Pulmonary artery endothelial cell (primary cell): ENCODE measurements at places on chromosomes 1 and 21.

DNA sequence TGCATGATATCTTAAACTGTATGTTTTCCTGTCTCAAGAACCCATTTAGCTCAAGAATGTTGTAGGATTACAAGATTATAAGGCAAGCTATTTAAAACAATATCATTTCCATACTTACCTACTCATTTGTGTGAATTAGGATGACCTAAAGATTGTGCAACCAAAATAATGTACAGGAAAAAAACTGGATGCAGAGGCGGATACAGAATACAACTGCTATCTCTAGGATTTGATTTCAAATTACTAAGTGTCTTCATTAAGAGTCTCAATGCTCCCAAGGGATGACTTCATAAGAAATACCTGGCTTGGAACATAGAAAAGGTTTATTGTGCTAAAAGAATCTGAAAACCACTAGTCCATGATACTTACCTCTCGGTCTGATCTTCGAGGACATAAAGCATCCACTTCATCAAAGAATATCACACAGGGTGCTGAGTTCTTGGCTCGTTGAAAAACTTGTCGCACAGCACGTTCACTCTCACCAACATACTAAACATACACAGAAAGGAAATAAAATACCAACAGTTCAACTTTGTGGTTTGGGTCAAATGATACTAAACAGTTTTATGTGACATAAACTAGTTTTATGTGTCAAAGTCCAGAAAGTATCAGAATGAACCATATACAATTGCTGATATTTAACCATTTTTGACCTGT lies 54.9 kb downstream of the NVL start:
- DNase-seq = no peak

GRCh38 chr1:34685225-34685624 lies 69.6 kb upstream of the GJB5 start:
- no peak for DNase-seq

DNA sequence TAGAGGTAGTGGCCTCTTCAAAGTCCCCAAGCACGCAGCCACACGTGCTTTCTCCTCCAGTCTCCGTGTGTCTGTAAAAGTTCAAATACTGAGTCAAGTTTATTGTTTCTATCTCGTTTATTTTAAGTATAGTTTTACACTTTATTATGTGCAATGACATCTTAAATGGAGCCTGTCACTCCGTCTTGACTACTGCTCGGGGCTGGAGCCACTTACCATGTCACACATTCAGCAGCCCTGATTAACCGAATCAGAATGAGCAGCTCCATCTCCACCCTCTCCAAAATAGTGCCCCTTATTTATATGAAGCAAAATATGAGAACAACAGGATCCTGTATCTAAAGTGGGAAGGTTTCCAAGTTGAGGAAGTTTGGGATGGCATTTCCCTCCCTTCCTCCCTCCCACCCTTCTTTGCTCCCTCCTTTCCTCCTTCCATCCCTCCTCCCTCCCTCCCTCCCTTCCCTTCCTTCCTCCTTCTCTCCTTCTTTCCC lies 201.0 kb downstream of the PBX1 start:
- no peak for DNase-seq

DNA sequence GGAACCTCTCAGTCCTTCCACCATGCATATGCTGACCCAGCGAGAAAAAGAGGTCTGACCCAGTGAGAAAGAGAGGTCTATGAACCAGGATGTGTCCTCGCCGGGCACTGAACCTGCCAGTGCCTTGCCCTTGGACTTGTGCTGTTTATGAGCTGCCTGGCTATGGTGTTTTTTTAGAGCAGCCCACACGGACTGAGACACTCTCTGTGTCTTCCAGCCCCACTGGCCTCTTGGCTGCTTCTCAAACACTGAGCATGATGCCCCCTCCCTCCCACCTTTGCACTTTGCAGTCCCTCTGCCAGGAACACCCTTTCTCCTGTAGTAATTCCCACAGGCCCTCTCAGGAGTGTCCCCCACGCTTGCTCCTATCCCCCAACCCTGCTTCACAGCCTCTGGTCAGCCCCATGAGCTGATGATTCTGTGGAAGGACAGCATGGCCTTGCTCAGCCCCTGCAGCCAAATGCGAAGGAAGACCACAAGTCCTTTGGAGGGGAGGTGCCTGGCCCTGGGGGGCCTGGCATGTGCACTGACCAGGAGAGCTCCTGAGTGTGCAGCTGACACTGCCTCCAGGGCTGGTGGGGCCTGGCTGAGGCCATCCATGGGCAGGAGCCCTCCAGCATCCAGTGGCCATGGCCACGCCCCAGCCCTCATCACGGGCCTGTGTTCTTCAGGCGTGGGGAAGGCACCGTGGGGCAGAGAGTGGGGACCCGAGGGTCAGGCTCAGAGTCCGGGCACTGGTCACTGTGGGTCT lies 23.8 kb downstream of the WNT3A start:
- DNase-seq = no peak

GRCh38 chr1:39631361-39632322 lies 7.8 kb downstream of the HEYL start:
- no peak for DNase-seq

- DNase-seq = no peak
Measured at GRCh38 chr1:23657659-23658275, 33.8 kb upstream of the RPL11 start.

GRCh38 chr1:6006882-6007281 lies 14.7 kb upstream of the NPHP4 start:
- DNase-seq = no peak

DNA sequence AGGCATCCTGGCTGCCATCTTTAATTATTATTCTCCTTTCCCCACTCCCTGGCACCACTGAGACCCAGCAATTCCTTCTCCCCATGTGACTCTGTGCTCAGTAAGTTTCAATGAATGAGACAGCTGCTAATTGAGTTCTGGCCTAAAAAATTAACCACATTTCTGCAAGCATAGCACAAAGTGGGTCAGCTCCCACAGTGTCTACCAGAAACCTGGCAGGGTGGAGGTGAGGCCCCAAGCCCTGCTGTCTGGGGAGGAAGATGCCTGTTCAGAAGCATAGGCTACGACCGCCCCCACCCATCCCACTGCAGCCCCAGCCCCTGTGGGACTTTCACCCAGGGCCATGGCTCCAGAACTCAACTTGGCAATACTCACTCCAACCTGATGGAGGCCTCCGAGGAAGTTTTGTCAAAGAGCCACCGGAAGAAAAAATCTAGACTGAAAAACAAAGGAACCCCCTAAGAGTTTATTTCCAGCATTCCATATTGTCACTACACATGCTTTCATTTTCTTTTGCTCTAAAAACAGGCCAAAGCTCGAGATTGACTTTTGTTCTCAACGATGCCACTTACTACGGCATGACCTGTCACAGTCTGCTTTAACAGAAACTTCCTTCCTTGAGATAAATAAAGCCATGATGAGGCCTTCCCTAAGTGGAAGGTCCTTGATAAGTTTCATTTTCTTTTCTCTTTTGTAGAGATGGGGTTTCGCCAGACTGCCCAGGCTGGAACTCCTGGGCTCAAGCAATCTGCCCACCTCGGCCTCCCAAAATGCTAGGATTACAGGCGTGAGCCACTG lies 26.5 kb downstream of the TMEM63A start:
- DNase-seq = no peak

GRCh38 chr1:68485431-68486022 lies 11.4 kb downstream of the DEPDC1 start:
- DNase-seq = no peak

DNA sequence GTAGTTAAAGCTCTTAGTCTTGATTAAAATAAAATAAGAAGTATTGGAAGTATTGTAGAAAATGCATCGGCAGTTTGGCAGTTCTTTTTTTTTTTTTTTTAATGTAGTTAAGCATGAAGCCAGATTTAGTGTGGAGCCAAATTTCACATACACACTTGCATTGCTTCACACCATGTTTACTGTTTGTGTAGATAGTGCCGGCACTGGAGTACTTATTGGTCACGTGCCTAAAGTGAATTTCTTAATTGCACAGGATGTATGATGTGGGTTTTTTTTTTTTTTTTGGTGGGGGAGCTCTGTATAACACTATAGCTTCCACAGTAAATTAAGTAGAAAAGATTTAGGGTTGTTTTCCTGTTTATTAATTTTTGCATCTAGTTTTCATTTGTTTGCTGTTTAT lies 21.2 kb upstream of the TMEM61 start:
- no peak for DNase-seq

DNA sequence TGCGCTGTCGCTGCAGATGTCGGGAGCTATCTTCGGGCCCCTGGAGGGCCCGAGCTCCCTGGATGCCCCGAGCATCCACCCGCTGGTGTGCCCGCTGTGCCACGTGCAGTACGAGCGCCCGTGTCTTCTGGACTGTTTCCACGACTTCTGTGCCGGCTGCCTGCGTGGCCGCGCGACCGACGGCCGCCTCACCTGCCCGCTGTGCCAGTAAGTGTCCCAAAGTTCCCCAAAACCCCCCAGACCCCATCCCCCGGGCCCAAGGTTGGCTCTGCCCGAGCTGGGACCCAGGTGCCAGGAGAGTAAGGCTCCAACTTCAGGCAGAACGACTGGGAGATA lies 569 bp downstream of the RNF207 start:
- DNase-seq = no peak

GRCh38 chr21:16606271-16606670 lies 876.5 kb downstream of the USP25 start:
- no peak for DNase-seq
